ENCODE measurements at places on chromosomes 12 and 14.

DNA sequence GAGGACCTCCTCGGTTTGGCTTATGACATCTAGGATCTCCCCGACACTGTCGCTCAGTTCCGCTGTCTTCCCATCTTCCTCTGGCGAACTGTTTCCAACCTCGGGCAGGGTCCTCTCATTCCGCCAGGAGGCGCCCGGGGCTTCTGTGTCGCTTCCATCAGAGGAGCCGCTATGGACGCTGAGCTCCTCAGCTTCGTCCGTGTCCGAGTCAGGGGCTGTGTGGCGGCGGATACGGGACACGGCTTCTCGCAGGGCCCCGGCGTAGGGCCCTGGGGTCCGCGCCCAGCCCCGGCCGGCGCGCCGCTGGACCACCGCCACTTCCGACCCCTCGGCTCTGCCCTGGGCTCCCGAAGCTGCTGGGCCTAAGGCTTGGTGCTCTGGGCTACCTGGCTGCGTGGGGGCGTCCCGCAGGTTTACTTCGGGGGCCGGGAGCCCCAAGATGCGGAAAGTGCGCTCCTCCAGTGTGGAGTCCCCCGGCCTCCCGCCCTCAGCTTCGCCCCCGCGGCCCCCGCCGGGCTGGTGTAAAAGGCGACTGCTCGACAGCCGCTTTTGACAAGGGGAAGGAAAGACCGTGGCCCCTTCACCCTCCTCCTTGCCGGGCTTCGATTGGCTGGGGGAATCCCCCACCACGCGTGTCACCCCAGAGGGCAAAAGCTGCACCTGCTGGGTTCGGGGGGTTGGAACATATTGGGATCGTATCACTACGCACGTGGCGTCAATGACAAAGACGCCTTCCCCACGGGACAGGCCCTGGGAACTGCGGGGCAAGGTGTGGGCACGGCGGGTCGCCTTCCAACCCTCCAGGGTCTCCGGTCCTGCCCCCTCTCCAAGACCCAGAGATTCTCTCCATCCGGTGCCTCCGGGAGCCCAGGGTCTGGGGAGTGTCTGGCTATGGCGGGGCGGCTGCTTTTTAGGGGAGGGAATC is 2.1 kb downstream of the DDN start:
- DNase-seq, result no peak

GRCh38 chr14:64915797-64916196 is 1.5 kb downstream of the CHURC1 start:
- DNase-seq, result no peak

GRCh38 chr14:71119832-71120231 is 212.6 kb downstream of the PCNX1 start:
- DNase-seq, result no peak

GRCh38 chr14:99205086-99205688 is 66.8 kb downstream of the BCL11B start:
- no peak for DNase-seq

- DNase-seq, result no peak
These were observed 1.1 kb downstream of the GXYLT1 start for GRCh38 chr12:42143452-42144157.

DNA sequence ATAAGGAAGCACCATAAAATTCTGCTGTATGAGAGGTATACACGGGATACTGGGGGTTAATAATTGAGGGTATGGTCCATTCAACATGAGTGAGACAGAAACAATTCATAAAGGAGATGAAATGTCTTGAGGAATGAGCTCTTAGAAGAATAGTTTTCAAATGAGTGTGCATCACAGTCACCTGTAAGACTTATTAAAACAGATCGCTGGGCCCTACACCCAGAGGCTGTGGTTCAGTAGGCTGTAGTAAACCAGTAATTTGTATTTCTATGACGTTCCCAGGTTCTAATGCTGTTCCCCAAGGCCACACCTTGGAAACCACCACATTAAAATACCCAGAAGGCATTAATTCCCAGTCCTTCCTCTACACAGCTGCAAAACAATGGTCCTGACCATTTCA is 49.6 kb downstream of the CAND1 start:
- no peak for DNase-seq

DNA sequence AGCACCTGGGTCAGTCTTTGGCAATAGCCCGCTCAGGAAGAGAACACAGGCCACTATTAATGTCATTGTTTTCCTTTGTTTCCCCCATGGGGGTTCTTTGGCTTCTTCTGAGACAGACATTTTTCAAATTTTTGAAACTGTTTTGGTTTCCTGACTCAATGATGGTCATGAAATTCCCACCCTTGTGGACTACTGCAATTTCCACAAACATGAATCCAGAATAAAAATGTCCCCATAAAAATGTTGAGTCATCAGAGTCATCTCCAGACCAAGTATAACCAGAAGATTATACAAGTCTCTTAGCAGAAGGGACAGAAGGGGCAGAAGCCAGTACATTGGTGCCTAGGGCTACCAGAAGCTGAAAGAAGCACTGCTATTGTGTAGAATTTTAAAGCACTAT is 29.1 kb downstream of the SLCO1A2 start:
- DNase-seq, result no peak

GRCh38 chr14:106883218-106883692 is 1356.9 kb downstream of the TMEM121 start:
- no peak for DNase-seq

- DNase-seq, result no peak
These were observed 135.4 kb upstream of the NUDT4 start for GRCh38 chr12:93242154-93242972.

DNA sequence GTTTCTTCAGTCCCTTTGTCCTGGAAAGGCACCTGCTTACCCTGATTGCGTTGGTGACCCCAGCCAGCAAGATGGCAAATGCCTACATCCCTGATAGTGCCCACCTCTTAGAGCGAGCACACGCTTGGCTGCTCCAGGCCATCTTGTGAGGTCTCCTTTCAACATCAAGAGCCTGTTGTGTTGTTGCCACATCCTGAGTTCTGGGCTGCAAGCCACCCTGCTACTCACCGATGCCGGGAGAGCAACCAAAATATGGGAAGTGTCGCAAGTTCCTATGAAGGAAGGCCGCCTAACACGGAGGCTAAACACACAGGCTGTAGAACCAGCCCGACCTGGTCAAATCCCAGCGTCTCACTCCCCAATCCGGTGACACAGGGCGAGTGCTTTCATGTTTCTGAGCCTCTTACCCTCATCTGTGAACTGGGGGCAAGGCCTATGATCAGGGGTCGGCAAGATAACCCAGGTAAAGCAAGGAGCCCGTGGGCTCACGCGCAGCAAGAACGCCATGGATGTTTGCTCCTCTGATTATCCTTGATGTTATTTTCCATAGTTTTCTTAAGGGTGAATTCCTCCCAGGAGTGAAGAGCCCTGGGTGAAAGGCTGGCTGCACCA is 98.4 kb downstream of the LGMN start:
- DNase-seq, result no peak

DNA sequence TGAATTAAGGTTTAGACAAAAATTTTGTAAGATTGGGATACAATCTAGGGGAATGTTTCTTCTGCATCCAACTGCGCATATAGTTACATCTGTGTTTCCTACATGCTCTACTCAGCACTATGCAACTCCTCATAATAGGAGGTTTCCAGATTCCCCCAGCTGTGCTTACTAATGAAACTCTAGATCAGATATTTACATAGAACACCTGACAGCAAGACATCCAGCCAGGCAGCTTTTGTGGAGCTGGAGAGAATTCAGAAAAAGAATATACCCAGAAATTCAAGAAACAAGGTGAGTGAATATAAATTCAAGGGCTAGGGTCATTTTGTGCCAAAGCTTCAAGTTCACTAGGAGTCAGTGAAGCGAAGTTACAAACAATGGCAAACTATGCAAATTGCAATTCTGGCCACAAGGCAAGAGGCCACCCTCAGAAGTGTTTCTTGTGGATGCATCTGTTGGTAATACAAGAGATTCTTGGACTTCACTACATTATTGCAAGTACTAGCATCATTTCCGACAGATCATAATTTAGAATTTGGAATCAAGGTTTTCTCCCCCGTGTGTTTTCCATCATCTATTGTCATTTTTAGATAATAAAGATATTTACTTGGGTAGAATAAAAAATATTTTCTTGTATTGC is 341.2 kb upstream of the NAV3 start:
- DNase-seq, result no peak

DNA sequence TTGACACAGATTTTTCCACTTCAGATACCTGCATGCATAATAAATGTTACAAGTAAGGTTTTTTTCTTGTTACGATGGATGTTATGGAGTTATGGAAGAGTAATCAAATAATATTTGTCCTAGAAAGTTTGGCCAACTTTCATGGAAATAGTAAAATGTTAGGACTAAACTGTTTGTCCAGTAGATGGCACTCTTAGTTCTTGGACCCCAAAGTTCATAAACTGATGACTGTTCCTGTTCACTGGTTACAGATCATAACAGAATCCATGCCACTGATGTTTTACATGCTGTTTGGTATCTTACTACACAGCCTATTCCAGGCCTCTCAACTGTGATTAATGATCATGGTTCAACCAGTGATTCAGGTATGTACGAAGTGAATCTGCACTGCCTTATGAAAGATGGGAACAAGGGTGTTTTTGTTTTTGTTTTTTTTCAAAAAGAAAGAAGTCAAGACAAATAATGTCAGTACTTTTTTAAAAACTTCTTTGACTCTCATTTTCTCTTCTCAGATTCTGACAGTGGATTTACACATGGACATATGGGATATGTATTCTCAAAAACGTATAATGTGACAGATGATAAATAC is 48.8 kb upstream of the SLCO1C1 start:
- peak; percentile 27 for DNase-seq

DNA sequence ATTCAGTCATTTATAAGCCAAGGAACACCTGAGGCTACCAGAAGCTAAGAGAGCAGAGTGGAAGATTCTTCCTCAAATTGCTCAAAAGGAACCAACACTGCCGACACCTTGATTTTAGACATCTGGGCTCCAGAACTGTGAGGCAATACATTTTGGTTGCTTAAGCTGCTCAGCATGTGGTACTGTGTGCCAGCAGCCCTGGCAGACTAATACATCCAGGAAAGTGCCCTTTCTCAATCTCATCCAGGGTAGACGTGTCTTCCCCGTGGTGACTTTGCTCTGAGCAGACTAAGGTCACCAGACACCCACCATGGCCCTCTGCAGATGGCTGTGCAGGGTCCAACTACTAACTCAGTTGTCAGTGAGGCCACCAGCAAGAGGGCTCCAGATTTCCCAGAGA is 122.8 kb downstream of the VRK1 start:
- DNase-seq, result no peak

GRCh38 chr14:59352961-59353360 is 112.2 kb downstream of the GPR135 start:
- no peak for DNase-seq

DNA sequence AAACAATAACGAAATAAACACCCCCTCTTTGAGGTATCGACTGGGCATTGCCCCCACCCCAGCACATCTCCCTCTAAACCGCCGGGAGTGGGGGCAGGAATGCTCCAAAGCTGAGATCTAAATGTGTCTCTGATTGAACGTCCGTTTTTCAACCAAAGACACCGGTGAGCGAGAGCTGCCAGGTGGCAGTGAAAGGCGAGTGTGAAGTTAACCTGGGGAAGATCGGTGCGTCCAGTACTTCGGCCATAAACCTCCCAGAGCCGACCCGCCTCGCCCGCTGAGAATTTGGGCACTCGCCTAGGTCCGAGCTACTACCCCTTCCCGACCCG is 625 bp downstream of the ANGEL1 start:
- no peak for DNase-seq

DNA sequence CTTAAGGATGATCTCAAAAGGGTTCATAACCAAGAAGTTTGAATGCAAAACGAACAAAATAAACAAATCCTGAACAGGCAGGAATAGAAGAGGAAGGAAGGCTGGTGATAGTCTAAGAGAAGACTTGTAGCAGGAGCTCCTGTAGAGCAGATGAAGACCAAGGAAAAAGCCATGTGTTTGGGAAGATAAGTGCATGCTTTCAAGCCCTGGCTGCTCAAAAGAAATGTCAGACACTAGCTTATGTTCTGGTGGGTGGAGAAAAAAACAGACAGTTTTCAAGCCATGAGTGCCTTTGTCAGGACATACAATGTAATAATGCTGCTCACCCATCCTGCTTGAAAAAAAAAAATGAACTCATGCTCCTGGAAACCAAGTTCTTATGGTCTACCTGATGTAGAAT is 27.4 kb downstream of the TAOK3 start:
- DNase-seq, result no peak

DNA sequence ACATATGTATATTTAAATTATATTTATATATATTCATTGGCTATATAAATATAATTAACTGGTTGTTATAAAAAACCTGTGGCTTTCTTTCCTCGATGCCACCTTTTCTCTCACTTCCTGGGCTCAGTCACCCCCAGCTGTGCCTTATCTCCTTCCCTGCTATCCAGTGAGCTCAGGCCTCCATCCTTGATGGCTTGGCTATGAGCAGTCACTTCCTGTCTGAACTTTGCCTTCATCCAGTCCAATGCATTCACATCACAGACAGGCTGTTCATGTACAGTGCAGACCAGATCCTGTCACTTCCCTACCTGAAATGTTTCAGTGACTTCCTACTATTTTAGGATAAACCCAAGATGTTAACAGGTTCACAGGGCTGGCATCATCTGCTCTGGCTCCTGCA is 115.3 kb upstream of the PRB2 start:
- DNase-seq, result no peak

DNA sequence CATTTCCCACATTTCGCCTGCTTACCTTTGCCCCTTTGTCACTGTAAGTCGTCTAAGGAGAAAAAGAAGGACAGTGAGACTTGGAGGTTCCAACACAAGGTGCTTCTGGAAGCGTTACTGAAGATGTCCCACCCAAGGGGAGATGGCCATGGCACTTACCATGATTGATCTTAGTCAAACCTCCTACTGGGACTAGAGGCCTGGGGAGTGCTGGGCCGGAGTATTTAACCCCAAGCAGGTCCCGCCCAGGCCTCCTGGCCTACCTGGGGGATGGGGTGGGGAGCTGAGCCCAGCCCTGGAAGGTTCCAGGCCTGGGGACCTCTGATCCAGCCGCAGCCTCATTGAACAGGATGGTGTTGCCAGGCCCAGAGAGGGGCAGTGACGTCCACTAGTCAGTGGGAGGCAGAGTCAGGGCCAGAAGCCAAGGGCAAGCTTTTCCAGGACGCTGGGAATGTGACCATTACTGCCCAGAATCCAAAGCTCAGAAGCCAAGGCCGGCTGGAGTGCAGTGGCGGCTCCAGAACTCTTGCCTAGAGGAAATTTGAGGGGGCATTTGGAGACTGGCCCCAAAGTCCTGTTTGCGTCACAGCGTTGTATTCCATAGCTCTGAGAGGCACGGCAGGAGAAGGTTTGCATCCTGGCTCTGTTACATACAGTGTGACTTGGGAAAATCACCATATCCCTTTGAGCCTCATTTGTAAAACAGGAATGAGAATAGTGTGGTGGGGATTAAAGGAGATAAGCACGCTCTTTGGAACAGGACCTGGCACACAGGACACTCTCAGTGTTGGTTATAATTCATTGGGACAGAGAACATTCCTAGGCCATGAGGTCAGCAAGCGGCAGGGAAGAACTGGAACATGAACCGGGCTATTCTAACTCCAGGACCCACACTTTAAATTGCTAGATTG is at the start of gene HPD:
HPD (minus strand) TSS at position 198 of the 911 bp plus-strand sequence; CDS start at position 162, 36 bp downstream.
- no peak for DNase-seq

Data from pulmonary artery endothelial cell (primary cell).